ENCODE measurements at places on chromosomes 5 and 9. TPM values are rescaled to one million over a fixed set of nuclear protein-coding genes. Genes with fewer than 3 reads are reported as not detected.

The SLC1A3 gene
- not detected for total RNA-seq

The NEUROG1 gene
- total RNA-seq, result not detected

The SHISAL2B gene
- not detected for total RNA-seq

The CYLC2 gene
- not detected for total RNA-seq

The HCN1 gene
- total RNA-seq, result not detected

The IRX1 gene
- not detected for total RNA-seq

The BTNL9 gene
- 0.66 TPM for total RNA-seq

The C6 gene
- total RNA-seq, result 0.44 TPM

- H3K27me3 ChIP-seq, result no peaks in the 10 kb centered on the region
- H3K27ac ChIP-seq, result no peak overlapping the region
Measured at GRCh38 chr5:114469372-114469771, 107.5 kb downstream of the KCNN2 start.

- no peaks in the 10 kb centered on the region for H3K4me1 ChIP-seq
- H3K27ac ChIP-seq, result no peak overlapping the region
- no peak overlapping the region for H3K4me3 ChIP-seq
- DNase-seq, result no peak
Measured at GRCh38 chr5:5705010-5705409, 282.5 kb downstream of the ICE1 start.

DNA sequence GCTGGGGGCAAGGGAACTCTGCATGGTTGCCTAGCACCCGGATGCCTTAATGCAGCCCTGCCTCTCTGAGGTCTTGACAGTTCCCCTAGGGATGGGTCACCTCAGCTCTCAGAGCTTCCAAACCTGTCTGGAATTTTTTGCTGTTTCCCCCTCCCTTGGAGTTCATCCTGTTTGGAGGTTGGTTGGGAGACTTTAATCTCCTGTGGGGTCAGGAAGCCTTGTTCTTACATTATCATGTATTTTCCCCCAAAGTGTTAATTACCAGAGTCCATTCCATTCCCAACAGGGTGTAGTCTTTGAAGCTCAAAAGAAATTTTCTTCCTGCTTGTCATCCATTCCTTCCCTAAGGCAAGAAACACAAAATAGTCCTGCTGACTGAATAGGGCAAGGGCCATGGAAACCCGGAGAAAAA, 150.3 kb upstream of the SPRY4 start:
- H3K36me3 ChIP-seq, result no peaks in the 10 kb centered on the region
- H3K4me1 ChIP-seq, result no peaks in the 10 kb centered on the region
- peaks cover 9% of the 10 kb centered on the region for H3K27me3 ChIP-seq

GRCh38 chr5:167207081-167207480, 1084.4 kb upstream of the WWC1 start:
- no peak for DNase-seq
- no peak overlapping the region for H3K27ac ChIP-seq
- no peaks in the 10 kb centered on the region for H3K4me1 ChIP-seq
- H3K4me3 ChIP-seq, result no peak overlapping the region

DNA sequence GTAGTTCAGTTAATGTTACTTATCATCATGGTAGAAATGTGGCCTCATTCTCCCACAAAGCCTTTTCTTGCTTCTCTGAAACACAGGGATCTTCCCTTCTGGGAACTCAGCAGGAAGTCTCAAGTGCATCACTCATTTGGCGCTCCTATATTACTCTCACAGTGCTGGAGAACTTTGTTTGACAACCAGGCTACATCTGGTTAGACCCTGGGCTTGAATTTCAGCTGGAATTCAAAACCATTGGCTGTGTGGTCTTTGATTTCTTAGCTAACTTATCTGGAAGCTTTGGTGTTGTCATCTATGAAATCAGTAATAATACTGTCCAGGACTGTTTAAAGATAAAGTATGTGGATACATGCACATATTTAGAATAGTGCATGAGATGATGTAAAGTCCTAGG, 1777.1 kb downstream of the MAT2B start:
- no peaks in the 10 kb centered on the region for H3K4me1 ChIP-seq
- no peak overlapping the region for H3K4me3 ChIP-seq
- H3K27me3 ChIP-seq, result no peaks in the 10 kb centered on the region
- H3K36me3 ChIP-seq, result no peaks in the 10 kb centered on the region

DNA sequence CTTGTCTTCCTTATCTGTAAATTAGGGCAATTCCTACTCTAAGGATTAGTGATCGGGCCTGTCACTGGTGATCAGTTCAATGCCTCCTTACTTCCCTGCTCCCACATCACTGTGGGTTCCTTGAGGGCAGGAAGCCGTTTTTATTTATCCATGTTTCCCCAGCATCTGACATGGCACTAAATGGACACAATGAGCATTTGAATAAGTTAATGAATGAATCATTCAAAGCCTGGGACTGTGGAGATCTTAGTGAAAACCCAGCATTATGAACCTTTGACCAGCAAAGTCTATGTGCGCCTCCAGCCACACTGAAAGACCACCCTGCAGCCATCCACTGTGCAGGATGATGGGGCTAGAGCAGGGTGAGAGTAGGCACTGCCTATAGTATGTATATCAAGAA, 11.6 kb downstream of the COL15A1 start:
- no peak overlapping the region for H3K27ac ChIP-seq
- no peaks in the 10 kb centered on the region for H3K36me3 ChIP-seq
- H3K27me3 ChIP-seq, result no peaks in the 10 kb centered on the region

GRCh38 chr5:51732304-51732703, 349.1 kb downstream of the ISL1 start:
- H3K4me1 ChIP-seq, result no peaks in the 10 kb centered on the region
- no peak overlapping the region for H3K27ac ChIP-seq
- no peak for DNase-seq
- H3K4me3 ChIP-seq, result no peak overlapping the region
- no peaks in the 10 kb centered on the region for H3K27me3 ChIP-seq
- H3K36me3 ChIP-seq, result no peaks in the 10 kb centered on the region

DNA sequence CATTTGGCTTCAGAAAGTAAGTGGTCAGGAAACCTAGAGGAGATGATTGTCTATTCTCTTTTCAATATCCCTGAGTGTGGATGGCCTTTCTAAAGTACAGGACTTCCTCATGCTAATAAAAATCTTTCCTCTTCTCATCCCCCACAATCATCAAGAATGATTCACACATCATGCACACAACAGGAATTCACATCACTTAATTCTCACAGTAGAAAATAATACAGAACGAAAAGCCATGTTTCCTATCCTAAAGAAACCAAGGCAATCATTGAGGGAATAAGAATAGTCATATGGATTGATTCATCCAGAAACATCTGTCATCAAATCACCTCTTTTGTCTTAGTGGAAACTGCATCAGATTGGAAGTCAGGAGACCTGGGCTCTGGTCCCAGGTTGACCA, 203.1 kb upstream of the PIK3R1 start:
- H3K27ac ChIP-seq, result no peak overlapping the region
- H3K36me3 ChIP-seq, result no peaks in the 10 kb centered on the region
- DNase-seq, result no peak

DNA sequence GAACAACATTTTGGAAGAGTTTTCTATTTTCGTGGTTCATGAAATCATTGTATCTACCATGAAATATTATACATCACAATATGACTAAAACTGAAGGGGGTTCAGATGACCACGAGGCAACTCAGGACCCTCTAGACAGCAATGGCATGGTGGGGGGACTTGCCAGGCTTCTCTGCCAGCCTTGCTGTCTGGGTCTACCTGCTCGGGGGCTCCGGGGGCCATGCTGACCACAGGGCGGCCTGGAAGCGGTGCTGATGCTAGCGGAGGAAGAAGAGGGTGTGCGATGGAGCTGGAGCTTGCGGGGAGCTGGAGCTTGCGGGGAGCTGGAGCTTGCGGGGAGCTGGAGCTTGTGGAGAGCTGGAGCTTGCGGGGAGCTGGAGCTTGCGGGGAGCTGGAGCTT, 89.2 kb upstream of the IRX4 start:
- H3K36me3 ChIP-seq, result no peaks in the 10 kb centered on the region
- H3K27me3 ChIP-seq, result no peaks in the 10 kb centered on the region
- no peak for DNase-seq
- no peaks in the 10 kb centered on the region for H3K4me1 ChIP-seq
- no peak overlapping the region for H3K27ac ChIP-seq

DNA sequence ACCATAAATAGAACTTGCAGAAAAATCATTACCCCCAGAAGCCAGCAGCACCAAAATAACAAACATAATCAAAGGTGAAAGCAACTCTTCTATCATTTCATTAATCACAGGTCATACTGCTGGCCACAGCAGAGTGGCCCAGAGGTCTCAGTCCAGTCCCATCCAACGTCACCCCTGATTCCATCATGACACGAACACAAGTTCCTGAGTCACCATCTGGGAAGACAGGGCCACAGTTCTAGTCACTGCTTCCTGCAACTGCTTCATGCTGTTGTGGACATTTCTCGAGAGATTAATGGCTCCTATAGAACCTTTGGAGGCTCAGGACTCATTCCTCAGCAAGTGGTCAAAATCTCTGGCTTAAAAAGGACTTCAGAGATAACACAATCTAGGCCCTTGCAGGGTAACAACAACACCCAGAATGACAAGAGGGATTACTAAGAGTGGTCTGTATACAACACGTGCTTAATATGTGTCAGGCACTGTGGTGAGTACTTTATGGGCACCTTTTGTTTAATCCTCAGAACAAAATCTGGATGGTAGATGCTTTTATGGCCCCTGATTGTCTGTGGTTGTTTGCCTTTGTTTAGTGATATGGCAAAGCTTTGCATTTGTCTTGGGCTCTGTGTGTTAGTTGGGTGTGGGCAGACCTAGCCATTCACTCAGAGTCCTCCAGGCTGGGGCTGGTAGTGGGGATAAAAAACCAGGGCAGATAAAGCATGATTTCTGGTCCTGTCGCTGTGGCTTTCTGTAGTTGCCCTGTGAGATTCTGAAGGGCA, 184.3 kb downstream of the DAB2IP start:
- no peaks in the 10 kb centered on the region for H3K27me3 ChIP-seq
- H3K27ac ChIP-seq, result no peak overlapping the region
- H3K4me1 ChIP-seq, result no peaks in the 10 kb centered on the region
- no peaks in the 10 kb centered on the region for H3K36me3 ChIP-seq

GRCh38 chr5:61321669-61322068, 10.4 kb upstream of the ZSWIM6 start:
- no peak overlapping the region for H3K4me3 ChIP-seq
- H3K27ac ChIP-seq, result no peak overlapping the region
- H3K27me3 ChIP-seq, result no peaks in the 10 kb centered on the region
- no peaks in the 10 kb centered on the region for H3K4me1 ChIP-seq

GRCh38 chr5:68449380-68449779, 233.8 kb downstream of the PIK3R1 start:
- no peaks in the 10 kb centered on the region for H3K36me3 ChIP-seq
- H3K27ac ChIP-seq, result no peak overlapping the region
- H3K27me3 ChIP-seq, result no peaks in the 10 kb centered on the region
- no peaks in the 10 kb centered on the region for H3K4me1 ChIP-seq
- no peak overlapping the region for H3K4me3 ChIP-seq
- DNase-seq, result no peak

- H3K36me3 ChIP-seq, result no peaks in the 10 kb centered on the region
- no peak overlapping the region for H3K27ac ChIP-seq
- no peak for DNase-seq
- no peaks in the 10 kb centered on the region for H3K4me1 ChIP-seq
- H3K4me3 ChIP-seq, result no peak overlapping the region
Measured at GRCh38 chr5:83848941-83849340, 128.3 kb upstream of the HAPLN1 start.

DNA sequence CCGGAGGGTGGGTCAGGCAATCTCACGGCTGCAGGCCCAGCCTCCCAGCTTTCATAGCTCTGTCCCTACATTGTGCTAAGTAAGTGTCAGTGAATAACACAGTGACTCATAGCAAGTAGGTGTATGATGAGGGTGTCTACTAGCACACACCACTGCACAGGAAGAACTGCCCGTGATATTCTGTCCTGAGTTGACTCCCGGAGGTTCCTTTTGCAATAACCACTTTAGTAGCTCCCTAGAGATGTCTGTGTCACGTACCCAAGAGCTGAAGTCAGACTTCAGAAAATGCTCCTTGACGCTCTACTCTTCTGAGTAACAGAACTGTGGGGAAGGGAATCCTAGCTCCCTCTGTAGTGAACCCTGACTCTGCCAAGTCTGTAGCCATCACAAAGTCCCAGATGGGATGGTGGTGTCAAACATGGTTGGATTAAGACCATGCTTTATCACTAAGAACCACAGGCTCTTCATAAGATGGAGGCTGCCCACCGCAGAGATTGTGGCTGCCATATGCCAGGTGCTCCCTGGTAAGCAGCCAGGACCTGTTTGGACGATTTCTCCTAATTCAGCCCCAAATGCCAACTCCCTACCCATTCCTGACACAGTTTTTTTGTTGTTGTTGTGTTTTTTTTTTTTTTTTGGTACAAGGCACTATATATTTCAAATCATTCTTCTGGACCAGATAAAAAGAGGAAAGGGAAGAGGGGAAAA, 352.6 kb upstream of the PANK3 start:
- H3K27ac ChIP-seq, result no peak overlapping the region
- H3K4me3 ChIP-seq, result no peak overlapping the region
- no peaks in the 10 kb centered on the region for H3K36me3 ChIP-seq
- no peak for DNase-seq

DNA sequence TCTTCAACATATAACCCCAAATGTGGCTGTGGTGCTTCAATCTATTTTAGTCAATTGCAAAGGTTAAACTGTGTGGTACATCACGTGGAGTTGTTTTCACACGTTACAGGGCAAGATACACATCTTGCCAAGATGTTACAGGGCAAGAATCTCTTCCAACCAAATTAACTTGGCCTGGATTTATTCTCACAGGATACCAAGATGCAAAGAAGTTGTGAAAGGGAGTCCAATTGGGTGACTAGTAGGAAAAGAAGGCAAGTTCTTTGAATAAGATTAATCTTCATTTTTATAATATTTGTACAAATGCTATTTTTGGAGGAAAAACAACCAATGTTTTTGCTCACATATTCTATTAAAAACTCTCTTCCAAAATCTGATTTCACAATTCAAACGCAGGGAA, 4.8 kb upstream of the IFNA8 start:
- H3K4me3 ChIP-seq, result no peak overlapping the region
- H3K4me1 ChIP-seq, result peaks cover 9% of the 10 kb centered on the region

GRCh38 chr5:107403228-107403953, 267.3 kb downstream of the EFNA5 start:
- no peaks in the 10 kb centered on the region for H3K36me3 ChIP-seq
- no peaks in the 10 kb centered on the region for H3K4me1 ChIP-seq
- H3K4me3 ChIP-seq, result no peak overlapping the region

GRCh38 chr9:116233160-116233530, 79.6 kb downstream of the PAPPA start:
- H3K27me3 ChIP-seq, result no peaks in the 10 kb centered on the region
- H3K36me3 ChIP-seq, result no peaks in the 10 kb centered on the region

GRCh38 chr5:72418271-72418670, 88.9 kb downstream of the ZNF366 start:
- no peaks in the 10 kb centered on the region for H3K36me3 ChIP-seq
- no peak overlapping the region for H3K27ac ChIP-seq
- H3K4me3 ChIP-seq, result no peak overlapping the region
- no peak for DNase-seq
